ACHN (cell line): ENCODE measurements at places on chromosomes 4 and X.

- peak; percentile 42 for DNase-seq
Observed at GRCh38 chr4:186722796-186723291, 812 bp downstream of the FAT1 start.

- DNase-seq = peak; percentile 69
Observed at GRCh38 chrX:120456973-120457372, 12.1 kb downstream of the LAMP2 start.

- DNase-seq = no peak
Observed at GRCh38 chr4:1666391-1666790, 17.7 kb downstream of the FAM53A start.

DNA sequence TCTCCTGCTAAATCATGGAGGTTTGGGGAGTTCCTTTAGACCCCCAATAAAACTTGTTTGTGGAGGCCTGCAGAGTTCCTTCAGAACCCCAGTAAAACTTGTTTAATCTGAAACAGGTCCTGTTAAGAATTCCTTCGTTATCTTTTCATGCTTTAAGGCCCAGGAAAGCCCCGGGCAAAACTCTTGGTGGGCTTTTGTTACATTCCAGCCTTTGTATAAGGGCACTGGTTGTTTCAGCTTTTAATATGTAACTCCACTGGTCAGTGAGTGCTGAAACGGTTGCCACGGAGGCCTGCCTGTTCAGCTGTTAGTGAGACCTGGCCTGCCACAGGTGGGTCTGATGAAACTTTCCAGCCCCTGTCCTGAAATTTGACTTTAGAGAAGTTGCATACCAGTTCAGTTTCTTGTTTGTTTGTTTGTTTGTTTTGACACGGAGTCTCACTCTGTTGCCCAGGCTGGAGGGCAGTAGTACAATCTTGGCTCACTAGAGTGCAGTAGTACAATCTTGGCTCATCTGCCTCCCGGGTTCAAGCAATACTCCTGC is 12.4 kb upstream of the DHRSX start:
- no peak for DNase-seq

DNA sequence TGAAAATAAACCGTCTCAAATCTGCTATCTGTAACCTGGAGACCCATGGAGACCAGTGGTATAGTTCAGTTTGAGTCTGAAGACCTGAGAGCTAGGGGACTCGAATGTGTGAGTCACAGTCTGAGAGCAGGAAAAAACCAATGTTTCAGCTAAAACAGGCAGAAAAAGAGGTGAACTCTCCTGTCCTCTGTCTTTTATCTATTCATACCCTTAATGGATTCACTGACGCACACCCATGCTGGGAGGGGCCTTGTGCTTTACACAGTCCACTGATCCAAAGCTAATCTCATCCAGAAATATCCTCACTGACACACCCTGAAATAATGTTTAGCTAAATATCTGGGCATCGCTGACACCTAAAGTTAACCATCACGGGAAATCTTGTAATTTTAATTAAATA is 297.9 kb downstream of the GPM6A start:
- no peak for DNase-seq

DNA sequence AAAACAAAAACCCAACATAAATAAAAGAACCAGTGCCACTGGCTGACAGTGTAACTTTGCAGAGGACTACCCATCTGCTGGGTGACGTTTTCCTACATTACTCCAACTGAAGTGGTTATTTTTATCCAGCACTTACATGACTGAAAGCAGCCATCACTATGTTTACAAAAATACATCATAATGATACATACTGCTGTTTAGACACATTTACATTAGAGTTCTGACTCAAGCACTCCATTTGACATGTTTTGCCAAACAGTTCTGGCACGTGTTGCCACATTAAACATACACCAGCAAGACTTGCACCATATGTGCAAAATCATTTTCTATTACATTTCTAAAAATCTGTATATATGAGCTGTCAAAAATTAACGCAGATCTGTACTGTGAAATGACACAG is 39.6 kb downstream of the BEND4 start:
- no peak for DNase-seq

DNA sequence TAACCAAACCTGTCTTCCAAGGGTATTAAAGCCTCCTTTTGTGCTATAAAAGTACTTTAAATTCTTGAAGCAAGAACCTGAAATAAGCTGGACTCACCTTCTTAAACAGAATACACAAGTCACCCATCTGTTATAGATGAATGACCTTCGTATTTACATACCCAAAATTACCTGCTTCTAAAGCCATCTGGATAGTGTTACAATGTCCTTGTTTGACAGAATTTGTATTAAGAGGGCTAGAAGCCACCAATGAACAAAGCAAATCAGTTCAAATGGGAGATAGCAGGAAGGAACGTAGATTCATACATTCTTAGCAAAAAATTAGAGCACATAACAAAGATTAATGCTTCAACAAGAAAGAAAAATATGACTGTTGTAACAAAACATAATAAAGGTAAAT is 33.7 kb upstream of the CCSER1 start:
- no peak for DNase-seq

DNA sequence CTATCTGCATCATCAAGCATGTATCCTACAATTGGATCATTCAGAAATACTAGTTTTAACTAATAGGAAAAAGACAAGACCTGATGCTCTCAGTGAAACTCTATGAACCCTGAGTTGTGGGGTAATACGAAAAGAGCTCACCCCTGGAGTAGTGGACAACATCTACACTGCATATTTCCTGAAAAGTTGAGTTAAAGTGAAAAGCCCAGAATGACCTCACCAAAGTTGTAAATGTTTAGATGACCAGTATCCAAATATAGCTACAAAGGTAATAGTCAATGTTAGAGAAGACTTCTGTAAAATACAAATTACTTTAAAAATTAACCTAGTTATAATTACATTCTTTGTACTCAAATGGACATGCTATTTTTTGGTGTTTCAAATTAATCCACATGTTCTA is 52.8 kb upstream of the SRPX start:
- no peak for DNase-seq
